ENCODE measurements at places on chromosomes 2 and 18. TPM values are rescaled to one million over a fixed set of nuclear protein-coding genes. Genes with fewer than 3 reads are reported as not detected.

Gene RHOB
- 102 TPM for total RNA-seq

Gene IL36A
- total RNA-seq = not detected

Gene DIPK1C
- total RNA-seq = not detected

DNA sequence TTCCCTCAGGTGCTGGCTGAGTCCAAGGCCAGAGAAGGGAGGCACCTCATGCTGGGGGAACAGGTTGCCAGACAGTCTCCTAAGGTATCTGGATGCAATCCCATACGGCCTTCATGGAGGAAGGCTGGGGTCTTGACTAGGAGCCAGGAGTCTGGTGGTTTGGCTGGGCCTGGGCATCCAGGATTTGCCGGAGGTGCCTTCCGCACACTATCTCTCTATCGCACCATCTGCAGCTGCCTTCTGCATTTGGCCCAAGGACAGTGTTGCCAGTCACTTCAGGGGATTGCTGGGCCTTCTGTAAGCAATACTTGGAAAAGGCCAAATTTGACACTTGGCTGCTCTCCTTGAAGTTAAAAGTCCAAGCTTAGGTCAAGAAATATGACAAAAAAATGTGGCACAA, 327.2 kb downstream of the EN1 start:
- DNase-seq = no peak

Measured in HT1080 (cell line).